GM13977 (cell line): ENCODE measurements at places on chromosomes 6 and 20.

GRCh38 chr6:50272611-50273010 lies 222.9 kb upstream of the DEFB112 start:
- DNase-seq: no peak

DNA sequence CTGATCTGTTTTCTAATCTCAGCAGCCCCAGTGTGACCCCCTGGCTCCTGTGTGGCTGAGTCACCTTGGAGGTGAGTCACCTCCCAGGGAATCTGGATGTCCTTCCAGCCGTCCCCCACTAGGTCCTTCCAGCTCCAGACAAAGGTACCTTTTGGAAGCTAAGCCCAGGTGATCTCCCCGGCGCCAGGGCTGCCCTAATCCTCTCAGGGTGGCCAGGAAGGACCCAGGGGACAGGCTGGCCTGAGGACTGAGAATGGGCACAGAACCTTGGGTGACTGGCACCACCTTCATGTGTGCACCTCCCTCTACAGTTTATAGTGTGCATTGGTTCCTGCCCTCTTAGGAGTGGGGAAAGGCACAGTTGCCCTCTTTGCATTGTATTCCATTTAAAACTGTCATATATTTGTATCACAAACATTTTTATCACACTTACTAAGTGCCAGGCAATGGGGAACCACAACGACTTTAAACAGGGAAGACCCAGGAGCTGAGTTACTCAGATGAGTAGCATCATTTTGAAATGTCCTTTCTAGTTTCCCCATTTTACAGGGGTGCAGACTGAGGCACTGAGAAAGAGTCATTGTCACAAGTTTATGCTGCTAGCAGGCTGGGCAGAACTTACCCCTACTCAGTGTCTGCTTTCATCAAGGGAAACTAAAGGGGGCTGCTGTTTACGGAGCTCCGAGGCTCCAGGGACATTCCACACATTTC lies 2.6 kb upstream of the BPIFB4 start:
- DNase-seq: no peak

DNA sequence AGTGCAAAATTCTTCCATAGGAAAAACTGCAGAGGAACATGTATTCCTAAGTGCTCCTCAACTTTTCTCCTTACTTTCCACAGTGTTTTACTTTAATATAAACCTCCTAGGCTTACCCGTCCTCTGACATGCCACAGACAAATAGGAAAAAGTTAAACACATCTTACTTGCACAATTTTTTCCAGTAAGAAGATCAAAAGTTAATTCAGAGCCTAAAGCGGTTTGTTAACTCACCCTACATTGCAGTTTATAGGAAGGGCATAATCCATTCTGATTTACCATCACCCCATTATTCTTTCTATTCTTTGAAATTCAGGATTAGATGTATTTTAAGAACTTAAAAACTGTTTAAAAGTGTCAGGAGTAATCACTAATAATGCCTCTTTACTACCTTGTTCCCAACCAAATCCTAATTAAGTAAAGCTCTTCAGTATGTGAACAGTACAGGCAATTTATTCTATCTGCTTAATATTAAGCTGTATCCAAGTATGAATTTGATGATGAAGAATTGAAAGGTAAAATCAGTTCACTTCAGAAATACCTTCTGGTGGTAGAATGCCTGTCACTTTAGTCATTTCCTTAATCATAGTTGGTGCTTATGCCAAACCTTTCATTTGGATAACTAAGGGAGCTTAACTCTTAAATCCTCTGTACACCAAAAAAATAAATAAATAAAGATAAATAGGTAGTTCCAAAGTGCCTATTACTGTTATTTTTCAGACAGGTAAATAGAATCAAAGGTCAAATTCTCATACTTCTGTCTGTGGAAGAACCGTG lies 292.0 kb downstream of the ALDH8A1 start:
- DNase-seq: no peak

DNA sequence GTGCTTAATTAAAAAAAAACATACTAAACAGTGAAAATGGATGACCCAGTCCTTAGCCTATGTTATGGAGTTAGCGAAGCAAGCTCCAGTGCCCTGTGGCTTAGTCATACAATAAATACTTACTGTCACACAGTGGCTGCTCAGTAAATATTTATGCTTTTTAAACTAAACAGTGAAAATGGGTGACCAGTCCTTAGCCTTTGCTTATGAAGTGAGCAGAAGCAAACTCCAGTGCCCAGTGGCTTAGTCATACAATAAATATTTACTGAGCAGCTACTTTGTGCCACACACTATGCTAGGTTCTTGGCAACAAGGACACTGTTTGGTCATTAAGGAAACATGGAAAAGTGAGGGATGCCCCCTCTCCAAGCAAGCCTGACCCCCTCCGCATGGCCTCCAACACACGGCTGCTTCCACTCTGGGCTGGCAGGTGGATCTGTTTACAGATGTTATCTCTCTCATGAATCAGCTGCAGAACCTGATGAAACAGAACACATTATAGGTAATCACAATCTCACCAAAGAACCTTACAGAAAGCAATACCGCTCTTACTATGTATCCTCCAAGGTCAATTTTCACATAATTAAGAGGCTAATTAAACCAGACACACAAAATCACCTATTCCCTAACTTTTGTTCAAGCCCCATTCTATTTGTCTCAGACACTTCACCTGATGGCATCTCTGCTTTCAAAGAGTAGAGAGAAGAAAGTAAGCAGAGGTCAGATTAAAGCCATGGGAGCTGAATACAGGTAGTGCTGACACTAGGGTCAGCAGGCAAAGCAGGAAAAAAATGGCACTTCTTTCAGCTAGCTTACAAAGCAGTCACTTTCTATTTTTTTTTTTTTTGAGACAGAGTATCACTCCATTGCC lies 27.3 kb downstream of the CDK5RAP1 start:
- DNase-seq: no peak

- no peak for DNase-seq
Measured at GRCh38 chr20:58174708-58175280, 53.7 kb downstream of the ANKRD60 start.

DNA sequence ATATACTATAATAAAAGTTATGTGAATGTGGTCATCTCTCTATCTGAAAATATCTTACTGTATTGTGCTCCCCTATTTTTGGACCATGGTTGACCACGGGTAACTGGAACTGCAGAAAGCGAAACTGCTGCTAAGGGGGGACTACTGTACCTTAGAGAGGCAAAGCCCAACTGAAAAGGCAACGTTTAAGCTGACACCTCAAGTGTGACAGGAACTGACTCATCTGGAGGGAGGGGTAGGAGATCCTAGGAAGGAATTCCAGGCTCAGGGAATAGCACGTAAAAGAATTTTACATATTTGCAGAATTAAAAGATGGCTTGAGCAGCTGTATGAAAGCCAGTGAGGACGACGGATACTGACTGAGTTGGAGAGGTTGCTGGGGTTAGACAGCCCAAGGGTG lies 34.8 kb downstream of the ELOVL2 start:
- DNase-seq: peak; percentile 14

DNA sequence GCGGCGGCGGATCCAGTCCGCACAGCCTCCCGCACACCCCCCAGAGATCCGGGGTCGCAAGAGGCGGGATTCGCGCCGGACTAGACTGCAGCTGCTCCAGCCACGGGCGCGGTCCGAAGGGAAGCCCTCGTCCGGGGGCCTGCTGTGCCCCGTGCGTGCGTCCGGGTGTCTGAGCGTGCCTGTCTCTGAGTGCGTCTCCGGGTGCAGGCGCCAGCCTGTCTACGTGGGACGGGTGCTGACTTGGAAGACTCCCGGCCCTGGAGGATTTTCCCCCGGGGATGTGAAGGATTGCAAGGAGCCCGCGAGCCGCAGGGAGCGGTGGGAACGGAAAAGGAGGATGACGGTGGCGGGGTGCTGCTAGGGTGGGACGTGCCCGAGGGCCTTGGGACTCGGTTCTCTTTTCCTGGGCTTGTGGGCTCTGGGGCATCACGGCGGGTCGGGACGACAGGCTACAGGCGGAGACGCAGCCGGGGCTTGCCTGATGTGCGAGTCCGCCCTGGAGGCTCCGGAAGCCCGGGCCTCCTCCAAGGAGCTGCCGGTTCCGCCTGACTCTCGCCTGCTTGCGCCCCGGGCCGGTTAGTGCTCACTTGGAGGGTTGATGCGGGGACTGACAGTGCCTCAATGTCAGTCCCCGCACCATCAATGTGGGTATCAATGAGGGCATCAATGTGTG lies 5.7 kb downstream of the MAFB start:
- no peak for DNase-seq

- DNase-seq: no peak
Measured at GRCh38 chr6:57822896-57823358, 505.5 kb downstream of the PRIM2 start.

- no peak for DNase-seq
Measured at GRCh38 chr20:2914160-2914559, 40.9 kb downstream of the PTPRA start.

- peak; percentile 28 for DNase-seq
Measured at GRCh38 chr6:119138906-119139541, 60.6 kb upstream of the FAM184A start.

- no peak for DNase-seq
Measured at GRCh38 chr20:14866841-14867514, 529.6 kb upstream of the FLRT3 start.

GRCh38 chr6:12716298-12716916 lies at the start of gene PHACTR1:
Gene PHACTR1 (plus strand): TSS chr6:12716767.
- no peak for DNase-seq

GRCh38 chr6:29750709-29751108 lies 27.5 kb downstream of the HLA-F start:
- DNase-seq: no peak

- no peak for DNase-seq
Measured at GRCh38 chr6:161413355-161413771, 139.5 kb upstream of the AGPAT4 start.

- peak; percentile 75 for DNase-seq
Measured at GRCh38 chr6:43883847-43884651, 114.0 kb downstream of the VEGFA start.

- no peak for DNase-seq
Measured at GRCh38 chr6:153215242-153215641, 84.2 kb upstream of the RGS17 start.

DNA sequence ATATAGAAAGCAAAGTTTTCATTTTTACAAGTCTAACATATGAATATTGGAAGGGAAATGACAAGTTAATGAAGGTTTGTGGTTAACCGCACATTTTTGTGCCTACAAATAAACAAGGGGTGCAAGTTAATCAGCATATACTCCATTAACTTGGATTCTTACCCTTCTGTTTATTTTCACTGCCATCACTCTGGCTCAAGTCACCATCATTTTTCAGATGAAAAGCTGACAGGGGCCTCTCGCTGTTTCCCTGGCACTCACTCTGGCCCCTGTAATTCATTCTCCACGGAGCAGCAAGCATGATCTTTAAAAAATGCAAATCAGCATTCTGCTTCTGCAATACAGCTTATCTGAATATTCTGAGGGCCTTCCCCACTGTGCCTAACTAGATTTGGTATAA lies 29.8 kb downstream of the APCDD1L start:
- no peak for DNase-seq

DNA sequence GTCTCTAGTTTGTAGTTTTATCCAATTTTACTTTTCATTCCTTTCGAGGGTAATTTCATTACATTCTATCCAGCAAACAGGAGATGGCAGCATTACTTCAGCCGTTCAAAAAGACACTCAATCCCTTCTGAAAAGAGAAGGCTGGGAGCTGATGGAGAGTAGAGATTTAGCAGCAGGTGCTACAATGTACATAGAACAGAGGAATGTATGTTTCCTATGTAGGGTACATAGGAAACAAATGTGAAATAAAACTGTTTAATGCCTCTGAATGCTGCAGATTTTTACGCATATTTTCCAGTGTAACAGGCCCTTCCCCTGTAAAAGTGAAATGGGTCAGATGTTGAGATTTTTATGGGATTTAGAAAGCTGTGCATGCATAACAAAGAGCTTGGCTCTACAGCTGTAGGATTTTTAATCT lies 16.0 kb downstream of the RPS12 start:
- peak; percentile 24 for DNase-seq

GRCh38 chr6:37155394-37156312 lies 14.3 kb upstream of the PIM1 start:
- peak; percentile 78 for DNase-seq

DNA sequence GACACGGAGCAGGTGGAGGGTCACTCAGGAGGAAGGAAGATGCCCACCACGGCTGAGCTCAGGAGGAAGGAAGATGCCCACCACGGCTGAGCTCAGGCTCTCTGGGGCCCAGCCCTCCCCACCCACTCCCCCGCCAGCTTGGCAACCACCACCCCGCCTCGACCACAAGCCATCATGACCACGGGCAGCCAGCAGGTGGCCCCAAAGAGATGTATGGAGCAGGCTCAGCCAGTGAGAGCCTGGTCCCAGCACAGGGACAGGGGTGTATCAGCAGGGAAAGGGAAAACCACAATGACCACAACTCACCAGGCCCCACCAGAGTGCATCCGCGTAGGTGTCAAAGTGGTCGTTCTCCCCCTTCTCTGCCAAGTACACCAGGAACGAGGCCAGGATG lies 30.4 kb downstream of the KCNQ2 start:
- DNase-seq: peak; percentile 81

- no peak for DNase-seq
Measured at GRCh38 chr6:68364271-68364805, 270.7 kb upstream of the ADGRB3 start.
